ENCODE measurements at places on chromosomes 11 and 22.

DNA sequence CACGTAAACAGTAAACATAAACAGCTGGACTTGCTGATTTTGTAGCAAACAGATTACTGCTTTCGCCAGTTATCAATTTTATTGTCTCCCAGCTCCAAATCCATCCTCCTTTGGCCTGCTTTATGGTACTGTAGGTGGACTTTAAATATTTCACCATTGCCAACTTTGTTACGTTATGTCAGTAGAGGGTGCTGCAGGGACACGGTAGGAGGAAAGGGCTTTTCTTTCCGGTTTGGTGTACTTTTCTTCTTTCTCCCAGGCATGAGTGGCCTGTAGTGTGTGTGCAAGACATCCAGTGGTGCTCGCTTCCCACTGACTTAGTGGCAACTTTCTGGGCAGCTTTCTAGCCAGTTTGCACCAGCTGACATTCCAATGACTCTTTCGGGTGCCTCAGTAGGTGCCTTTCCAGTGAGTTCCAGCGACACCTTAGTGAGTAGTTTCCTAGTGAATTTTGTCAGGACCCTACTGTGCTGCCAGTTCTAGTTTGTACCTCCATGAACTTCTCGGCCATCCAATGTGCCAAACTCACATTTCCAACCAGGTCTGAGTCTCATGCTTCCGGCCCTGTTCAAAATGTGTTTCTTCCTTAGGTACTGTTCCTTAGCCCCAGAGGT is 267.6 kb upstream of the TENM4 start:
- DNase-seq: no peak

DNA sequence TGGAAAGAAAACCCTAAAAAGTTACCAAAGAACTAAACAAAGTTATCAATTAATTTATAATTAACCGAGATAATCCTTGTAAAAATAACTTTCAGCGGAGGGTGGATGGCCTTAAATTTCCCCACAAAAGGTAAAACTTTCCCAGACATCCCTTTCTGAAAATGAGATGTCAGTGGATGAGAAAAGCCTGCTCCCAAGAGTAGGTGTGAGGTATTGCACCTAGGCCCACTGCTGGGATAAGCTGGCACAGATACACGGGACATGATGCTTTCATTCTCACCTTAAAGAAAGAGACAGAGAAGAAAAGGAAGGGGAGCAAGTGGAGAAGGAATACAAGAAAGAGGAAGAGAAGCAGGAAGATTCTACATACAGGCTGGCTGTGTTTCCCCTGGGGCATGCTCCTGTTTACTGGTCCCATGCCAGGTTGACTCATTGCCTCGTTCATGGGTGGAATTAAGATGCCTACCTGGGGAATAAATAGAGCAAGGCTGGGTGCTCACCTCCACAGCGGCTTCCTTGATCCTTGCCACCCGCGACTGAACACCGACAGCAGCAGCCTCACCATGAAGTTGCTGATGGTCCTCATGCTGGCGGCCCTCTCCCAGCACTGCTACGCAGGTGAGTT is at the start of gene SCGB2A2:
Gene SCGB2A2 (plus strand): TSS at position 505 of the 625 bp plus-strand sequence. CDS start 59 bp downstream, at position 564.
- DNase-seq: no peak

- no peak for DNase-seq
These were observed 2.9 kb upstream of the SHANK2 start for GRCh38 chr11:71255323-71255722.

GRCh38 chr11:16408619-16409018 is 52.3 kb upstream of the SOX6 start:
- DNase-seq: no peak

DNA sequence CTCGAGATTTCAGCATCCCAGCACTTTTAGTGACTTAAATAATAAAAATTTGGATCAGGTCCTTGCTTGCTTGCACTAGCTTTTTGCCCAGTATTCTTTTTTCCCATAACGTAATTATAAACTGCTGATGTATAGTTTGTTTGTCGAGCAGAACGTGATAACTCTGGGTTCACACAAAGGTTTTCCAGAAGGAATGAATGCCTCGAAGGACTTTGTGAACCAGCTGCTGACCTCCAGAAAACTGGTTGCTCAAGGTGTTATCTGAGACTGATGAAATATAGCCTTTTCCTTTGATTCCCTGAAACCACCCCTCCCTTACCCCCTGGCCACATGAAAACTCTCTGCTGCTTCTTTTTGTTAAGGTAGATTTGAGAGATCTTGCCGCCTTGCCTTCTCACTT is 229.1 kb upstream of the CARD18 start:
- DNase-seq: no peak

DNA sequence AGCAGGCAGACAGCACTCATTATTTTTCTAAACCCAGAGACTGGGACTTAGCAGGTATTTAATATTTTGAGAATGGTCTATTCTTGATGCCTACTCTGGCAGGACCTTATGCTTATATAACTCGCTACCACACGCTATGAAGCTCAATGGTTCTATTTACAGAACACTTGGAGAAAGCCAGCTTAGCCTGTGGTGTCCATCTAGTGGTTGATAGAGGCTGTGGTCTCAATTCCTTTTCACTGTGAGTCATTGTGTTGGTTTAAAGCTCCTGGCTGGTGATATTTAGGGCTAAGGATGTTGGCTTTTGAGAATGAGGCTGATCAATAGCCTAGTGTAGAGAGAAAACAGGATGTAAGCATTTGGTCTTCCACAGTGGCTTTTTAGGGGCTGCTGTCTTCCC is 206.4 kb downstream of the DBX1 start:
- DNase-seq: no peak

- DNase-seq: no peak
These were observed 1.7 kb downstream of the PGR start for GRCh38 chr11:101127699-101128570.

GRCh38 chr22:47225931-47226633 is 463.6 kb downstream of the TBC1D22A start:
- no peak for DNase-seq

DNA sequence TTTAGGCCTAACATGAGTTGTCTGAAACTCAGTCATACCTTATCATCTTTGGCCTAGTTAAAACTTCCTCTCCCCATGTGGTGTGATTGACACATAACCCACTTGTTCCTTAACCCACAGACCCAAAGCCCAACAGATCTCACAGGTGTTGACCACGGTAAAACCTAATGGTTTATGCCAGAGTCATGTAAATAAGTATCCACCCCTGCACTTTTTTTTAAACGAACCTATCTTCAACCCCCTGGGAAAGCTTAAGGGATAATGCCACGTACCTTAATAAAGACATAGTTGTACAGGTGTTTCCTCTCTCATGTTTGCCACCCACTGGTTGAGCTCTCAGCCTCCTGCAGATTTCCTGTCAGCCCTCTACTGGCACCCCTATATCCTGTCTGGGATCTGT is 709.3 kb upstream of the CCDC179 start:
- no peak for DNase-seq

DNA sequence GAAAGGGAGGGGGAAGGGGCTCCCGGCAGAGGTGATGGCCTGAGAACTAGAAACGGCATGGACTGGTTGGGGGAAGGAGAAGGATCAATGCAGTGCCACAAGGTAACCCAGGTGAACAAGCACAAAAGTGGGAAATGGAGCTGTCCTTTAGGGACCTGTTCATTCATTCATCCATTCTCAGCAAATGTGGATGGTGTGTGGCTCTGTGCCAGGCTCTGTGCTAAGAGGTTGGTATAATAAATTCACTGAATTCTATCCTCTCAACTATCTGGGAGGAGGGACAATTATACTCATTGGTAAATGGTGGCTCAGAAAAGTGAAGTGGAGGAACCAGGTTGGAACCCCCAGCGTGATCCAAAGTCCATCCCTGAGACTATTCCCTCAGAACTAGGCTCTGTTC is 18.6 kb upstream of the ARAP1 start:
- no peak for DNase-seq

DNA sequence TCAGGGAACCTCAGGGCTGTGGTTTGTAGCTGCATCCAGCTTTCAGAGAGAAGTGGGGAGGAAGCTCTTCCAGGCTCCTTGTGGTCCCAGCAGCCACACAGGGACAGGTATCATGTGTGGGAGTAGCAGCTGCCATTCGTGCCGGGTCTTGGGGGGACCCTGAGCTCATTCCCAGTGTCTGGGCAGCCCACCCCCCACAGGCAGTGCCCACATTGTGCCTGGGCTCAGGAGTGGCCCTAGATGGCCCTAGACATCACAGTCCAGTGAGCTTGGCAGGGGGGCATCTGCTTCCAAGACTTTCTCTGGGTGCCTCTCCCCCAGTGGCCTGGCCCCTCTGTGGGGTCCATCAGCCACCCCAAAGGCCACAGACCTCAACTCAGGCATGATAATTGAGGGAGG is 619.7 kb downstream of the BRD1 start:
- DNase-seq: no peak

GRCh38 chr11:3160252-3161031 is 4.7 kb downstream of the OSBPL5 start:
- no peak for DNase-seq

GRCh38 chr22:39453765-39454378 is 2.9 kb upstream of the MGAT3 start:
- no peak for DNase-seq

DNA sequence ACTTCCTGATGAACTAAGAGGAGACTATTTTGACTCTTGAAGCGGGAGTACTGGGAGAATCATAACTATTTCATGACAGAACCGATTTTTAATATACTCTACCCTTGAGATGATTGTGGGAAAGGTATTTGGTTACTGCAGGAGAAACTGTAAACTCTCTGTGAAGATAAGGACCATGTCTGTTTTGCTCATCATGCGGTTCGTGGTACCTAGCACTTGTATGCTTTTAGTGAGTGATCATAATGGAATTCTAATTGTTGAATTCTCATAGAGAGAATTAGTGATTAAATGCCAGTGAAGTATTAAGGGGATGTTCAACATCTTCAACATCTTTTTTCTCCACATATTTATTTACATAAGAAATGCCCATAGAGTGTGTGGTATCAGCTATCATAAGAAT is 11.4 kb downstream of the AASDHPPT start:
- no peak for DNase-seq

- DNase-seq: no peak
These were observed 59.3 kb downstream of the STIM1 start for GRCh38 chr11:3914805-3915204.

DNA sequence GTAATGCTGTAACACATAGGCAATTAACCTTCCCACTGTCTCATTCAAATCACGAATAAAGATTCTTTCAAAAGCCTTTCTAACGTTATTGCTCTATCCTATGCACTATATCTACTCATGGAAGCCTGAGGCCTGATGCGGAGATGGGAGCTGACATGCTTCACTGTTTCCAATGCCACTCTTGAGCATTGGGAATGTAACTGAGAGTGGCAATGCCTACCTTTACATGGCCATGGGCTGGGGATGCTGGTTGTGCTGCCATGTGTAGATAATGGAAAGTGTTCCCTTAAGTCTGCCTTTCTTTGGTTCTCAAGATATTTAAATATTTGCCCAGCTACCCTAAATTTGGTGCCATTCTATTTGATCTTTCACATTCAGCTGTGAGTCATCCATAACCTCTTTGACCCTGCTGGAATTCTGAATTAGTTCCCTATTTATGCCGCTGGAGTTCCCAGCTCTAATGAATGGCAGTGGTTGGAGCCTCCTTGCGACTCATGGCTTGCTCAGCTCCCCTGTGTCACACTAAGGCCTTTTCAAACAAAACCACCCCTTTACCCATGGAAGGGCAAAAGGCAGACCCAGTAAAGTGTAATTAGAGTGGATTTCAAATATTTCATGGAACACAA is 21.4 kb upstream of the DKK3 start:
- DNase-seq: no peak

GRCh38 chr11:74770456-74770855 is 21.8 kb downstream of the RNF169 start:
- DNase-seq: no peak

DNA sequence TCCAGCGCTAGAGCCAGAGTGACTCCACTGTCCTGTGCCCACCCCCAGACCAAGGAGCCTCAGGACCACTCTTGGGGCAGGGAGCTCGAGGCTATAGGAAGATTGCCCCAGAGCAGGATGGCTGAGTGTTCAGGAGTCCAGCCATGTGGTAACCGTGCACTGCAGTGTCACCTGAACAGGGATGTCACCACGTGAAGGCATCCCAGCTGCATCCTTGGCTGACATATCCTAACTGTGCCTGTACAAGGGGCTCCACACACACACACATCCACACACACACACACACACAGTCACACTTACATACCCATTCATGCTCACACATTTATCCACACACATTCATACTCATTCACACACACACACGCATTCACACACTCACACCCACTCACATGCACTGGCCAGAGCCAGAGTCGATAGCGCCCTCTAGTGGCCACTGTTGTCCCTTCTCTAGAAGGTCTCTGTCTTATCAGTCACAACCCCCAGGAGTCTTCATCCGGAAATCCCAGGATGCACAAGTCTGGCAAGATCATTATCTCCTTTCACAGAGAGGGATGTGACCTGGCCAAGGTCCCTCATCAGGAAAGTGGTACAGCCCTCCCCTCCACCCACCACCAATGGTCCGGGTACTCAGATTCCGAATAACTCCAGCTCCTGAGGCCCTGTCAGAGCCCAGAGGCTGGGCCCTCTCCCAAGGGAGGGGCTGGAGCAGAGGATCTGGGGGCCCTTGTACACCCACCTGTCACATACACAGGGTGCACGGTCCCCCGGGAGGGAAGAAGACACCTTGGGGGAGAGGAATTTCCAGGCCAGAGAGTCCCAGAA is 55.1 kb downstream of the IGLL5 start:
- peak; percentile 66 for DNase-seq

GRCh38 chr11:77208535-77208934 is 80.5 kb downstream of the MYO7A start:
- DNase-seq: no peak

- DNase-seq: no peak
These were observed 21.8 kb downstream of the CACNA1I start for GRCh38 chr22:39592081-39593065.

GRCh38 chr11:70703141-70704064 is 305.1 kb downstream of the CTTN start:
- no peak for DNase-seq

GRCh38 chr11:78802058-78802761 is 227.5 kb upstream of the NARS2 start:
- no peak for DNase-seq

DNA sequence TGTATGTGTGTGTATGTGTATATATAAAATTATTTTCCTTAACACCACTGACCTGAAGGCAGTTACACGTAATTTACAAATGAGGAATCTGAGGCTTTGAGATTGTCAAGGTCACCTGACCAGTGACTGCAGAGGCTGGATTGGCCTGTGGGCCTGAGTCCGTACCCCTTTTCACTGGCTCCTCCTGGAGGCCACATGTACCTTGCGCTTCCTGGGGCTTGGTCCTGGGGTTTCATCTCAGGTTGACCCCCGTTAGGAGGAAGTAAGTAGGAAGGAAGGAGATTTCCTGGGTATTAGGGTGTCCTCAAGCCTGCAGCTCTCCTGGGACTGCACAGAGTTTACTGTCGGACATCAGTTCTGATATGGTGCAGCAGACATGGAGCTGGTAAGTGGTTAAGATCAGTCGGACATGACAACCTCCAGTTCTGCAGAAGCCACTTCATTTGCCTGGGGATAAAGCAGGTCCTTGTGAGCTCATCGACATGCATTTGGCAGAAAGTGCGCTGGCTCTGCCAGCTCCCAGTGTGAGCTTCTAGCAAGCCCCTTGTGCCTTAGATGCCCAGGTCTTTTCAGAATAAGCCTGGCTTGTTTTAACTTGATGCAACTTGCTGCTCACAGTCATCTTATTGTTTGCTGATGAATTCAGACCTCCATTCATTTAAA is 36.6 kb downstream of the ST3GAL4 start:
- DNase-seq: no peak
